ENCODE measurements at places on chromosomes 6 and 20.
A peak's percentile ranks its signal among the peaks of the same experiment; 100 is the strongest.

- DNase-seq, result no peak
Measured at GRCh38 chr6:163589387-163589786, 174.9 kb downstream of the QKI start.

DNA sequence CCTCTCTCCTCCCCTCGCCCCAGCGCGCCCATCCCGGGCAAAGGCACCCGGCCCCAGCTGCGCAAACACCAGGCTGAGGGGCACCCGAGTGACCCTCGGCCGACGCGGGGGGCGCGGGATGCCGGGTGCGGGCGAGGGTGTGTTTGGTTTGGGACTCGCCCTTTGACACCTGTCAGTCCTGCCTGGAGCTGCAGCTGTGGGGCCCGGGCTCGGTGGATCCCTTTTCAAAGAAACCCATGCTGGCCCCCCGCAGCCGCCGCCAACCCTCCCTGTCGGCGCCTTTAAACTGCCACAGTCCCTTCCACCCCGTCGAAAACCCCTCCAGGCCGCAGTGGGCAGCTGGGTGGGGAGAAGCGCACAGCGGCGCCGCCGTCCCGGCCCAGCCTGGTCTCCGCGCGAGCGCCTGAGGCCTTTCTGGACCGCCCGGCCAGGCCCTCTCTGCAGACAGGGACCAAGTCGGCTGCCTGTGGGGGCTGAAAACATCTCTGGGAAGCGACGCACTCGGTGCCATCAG, 5.5 kb downstream of the FOXQ1 start:
- peak; percentile 33 for DNase-seq

GRCh38 chr20:37758332-37758731, 64.5 kb downstream of the CTNNBL1 start:
- DNase-seq, result peak; percentile 36

DNA sequence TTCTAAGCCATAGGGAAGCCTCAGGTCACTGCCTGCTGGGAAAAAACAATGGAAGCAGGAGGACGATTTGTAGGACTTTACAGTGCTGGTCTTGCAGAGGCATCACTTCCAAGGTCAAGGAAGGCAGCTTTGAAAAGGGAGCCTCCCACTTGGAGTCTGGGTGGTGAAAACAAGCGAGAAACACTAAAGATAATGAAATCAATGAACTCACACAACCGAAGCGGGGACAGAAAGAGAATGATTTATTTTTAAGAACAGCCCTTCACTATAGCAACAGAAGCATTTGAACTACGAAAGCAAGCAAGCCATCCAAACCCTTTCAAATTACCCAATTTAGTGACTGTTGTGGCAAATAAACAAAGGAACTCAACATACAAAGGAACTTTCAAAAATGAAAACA, 227.5 kb downstream of the THBS2 start:
- peak; percentile 78 for DNase-seq

DNA sequence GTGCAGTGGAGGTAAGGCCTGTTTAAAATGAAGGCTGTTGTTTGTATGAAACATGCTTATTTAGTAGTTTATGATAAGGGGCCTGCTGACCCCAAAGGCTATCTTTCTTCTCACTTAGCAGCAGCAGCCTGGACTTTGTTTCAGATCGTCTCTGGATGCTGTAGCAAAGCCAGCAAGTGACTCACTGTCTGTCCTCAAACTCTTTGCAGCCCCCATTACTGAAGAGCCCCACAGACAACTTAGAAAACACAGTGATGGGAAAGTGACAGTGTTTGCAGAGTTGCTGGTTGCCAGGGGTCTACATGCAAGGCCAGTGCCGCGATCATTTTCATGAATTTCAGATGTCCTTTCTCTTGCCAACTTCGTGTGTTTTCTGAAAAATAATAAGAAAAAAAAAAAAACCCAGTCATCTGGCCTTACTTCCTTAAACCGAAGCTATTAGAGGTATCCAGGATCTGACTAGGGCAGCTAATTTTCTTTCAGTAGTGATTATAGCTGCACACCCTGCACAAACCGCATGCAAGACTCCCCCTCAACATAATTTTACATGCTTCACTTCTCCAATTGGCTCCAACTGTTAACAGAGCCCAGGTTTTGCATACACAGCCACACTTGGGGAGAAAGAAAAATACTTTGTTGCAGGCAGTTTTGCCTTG, 11.6 kb upstream of the F13A1 start:
- no peak for DNase-seq
